Bone marrow (tissue), 2 donors: ENCODE measurements at places on chromosomes 6 and 20.
A peak's percentile ranks its signal among the peaks of the same experiment; 100 is the strongest.

- DNase-seq, result no peak
Measured at GRCh38 chr6:41518118-41518517, 28.1 kb upstream of the FOXP4 start.

DNA sequence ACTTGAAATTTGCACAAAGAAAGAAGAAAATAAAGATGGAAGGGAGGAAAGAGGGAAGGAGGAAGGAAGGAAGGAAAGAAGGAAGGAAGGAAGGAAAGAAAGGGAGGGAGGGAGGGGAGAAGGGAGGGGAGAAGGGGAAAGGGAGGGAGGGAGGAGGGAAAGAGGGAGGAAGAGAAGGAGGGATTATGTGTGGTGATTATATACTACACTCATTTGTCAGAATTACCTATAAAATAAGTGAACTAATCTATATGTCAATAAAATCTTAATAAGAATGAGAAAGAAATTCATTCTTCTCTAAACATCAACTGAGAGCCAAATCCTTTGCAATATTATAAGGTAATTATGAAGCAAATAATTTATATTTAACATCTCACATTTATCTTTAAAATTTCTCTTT is 77.9 kb upstream of the TFAP2D start:
- DNase-seq, result no peak

DNA sequence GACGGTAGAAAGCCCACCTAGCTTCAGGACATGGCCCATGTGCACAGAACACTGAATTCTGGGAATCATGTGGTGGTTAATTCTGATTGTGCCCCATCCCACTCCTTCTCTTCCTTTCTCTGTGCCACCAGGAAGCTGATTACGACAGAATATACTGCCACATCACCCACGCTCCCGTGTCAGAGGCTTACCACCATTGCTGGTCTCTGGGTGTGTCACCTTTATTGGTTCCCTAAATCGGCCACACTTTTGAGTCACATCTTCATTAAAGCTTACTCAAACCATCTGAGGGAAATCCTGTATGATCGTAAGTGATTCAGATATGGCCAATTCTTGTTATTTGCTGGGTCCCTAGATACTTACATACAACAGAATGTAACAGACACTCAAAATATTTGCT is 3.1 kb downstream of the TRMT6 start:
- no peak for DNase-seq

DNA sequence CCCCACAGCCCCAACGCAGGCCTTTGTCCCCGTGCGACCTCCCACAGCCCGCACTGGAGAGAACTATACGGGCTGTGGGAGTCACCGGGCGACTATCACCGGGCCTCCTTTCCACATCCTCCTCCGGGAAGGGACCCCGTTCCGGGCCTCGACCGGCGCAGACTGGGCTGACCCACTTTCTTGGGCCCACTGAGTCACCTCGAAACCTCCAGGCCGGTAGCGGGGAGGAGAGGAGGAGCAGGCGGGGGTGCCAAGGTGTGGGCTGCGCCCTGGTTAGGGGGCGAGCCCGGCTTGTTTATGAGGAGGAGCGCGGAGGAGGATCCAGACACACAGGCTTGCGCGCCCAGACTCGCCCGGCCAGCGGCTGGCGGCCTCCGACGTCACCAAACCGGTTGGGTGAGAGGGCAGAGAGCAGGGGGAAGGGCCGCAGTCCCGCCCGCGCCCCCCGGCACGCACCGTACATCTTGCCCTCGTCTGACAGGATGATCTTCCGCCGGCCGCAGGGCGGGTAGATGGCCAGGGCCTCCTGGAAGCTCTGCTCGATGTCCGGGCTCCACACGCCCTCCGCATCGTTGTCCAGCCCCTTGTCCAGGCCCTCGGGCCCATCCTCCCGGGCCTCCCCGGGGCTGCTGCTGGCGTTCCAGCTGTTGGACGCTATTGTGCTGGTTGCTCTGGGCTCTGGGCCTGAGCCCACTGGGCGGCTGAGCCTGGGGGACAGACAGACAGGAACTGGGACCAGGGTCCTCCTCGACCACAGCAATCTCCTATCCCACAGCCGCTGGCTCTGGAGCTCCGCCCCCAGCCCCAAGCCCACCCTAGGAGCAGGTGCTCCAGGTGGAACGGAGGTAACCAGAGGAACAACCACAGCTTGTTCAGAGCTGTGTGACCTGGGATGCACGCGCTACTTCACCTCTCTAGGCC is 10.6 kb downstream of the TEAD3 start:
- DNase-seq, result no peak

DNA sequence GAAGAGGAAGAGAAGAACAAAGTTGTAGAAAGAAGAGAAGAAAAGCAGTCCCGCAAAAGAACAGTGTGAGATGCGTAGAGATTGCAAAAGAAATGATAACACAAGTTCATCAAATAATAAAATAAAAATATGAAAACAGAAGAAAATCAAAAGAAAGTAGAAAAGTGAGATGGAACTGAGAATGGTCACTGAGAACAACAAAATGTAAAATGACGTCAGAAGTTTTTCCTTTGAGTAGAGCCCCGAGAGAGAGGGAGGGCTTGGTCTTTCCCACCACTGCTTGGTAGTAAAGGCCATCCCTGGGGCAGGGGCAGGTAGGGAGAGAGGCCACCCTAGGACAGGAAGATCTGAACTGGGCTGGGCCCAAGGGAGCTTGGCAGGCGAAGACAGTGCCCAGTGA is 533.7 kb downstream of the QKI start:
- DNase-seq, result no peak

DNA sequence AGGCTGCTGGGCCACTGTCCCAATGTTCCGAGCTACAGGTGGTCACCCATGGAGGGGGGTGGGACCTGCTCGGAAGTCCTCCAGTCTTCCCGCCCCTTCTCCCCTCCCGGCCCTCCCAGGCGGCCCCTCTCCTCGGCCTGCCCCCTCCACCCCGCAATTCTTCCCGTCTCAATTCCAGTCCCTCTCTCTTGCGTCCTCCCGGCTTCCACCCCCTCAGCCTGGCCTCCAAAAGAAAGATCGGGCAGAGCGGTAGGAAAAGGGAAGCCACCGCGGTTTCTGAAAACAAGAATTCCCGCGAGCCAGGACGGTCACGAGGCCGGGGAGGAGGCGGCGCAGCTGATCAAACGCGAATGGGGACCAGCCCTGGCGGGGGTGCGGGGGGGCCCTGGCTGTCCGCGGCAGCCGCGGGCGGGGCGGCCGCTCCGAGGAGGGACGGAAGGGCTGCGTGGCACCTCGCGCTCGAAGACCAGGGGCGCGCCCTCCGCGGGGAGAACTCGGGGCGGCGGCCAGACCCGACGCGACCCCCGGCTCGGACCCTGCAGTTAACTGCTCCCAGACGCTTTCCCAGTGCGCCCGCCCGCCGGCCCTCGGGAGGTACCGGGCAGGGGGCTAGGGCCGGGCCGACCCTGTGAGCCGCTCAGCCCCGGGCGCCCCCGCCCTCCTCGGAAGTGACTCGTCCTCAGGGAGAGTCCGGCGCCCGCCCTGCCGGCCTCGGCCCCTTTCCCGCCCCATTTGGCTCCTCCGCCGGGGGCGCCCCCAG is 1.0 kb downstream of the PXDC1 start:
- DNase-seq, result peak; percentile 27

DNA sequence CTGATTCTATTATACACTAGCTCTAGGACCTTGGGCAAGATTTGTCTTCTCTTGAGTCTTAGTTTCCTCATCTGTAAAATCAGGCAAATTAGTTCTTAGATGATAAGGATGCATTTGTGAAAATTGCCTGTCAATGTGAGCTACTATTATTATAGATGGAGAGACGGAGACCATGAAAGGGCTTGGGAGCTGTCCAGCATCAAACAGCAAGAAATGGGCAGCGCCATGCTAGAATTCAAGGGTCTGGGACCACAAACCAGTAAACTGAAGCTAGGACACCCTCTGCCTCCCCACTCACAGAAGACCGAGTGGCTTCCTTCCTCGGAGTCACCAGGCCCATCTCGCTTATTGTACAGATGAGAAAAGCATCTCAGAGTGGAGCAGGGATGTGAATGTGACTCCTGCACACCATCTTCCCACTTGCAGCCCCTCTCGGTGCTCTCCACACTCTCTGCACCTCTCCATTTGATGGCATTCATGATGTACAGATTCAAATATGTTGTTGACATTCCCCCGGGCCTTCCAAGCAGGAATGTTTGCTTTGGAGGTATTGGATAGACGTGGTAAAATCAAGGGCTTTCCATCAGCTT is 24.1 kb upstream of the BPIFA3 start:
- no peak for DNase-seq
